ENCODE measurements at places on chromosomes 3 and 15.
A peak's percentile ranks its signal among the peaks of the same experiment; 100 is the strongest.

- no peak for DNase-seq
Measured at GRCh38 chr3:194739498-194740284, 54.0 kb downstream of the FAM43A start.

DNA sequence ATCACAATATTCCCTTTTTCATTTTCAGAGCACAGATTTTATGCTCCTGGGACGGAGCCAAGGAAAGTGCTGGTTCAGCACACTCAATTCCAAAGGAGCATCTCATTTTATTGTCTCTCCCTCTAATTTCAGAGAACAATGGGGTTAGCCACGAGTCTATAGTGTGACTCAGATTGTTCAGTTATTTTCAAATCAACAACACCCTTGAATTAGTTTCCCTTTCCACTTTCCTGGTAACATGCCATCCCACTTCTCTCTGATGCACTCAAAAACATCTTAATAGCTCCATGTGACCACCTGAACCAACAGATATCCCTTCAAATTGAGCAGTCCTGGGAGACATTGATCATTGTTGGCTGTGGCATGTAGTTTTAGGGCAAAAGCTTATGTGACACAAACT is 389.7 kb upstream of the MDFIC2 start:
- DNase-seq: no peak

GRCh38 chr15:34603095-34603494 is 19.6 kb upstream of the GOLGA8B start:
- no peak for DNase-seq

- no peak for DNase-seq
Measured at GRCh38 chr3:182370949-182371348, 422.4 kb upstream of the ATP11B start.

- DNase-seq: no peak
Measured at GRCh38 chr3:41075975-41076374, 123.3 kb upstream of the CTNNB1 start.

GRCh38 chr15:76056931-76057330 is 2.9 kb upstream of the TMEM266 start:
- no peak for DNase-seq

- peak; percentile 25 for DNase-seq
Measured at GRCh38 chr15:51888593-51889195, 59.2 kb downstream of the TMOD3 start.

- no peak for DNase-seq
Measured at GRCh38 chr15:88590759-88591158, 30.4 kb upstream of the AEN start.

GRCh38 chr3:124409650-124410275 is 320.5 kb upstream of the UMPS start:
- no peak for DNase-seq

DNA sequence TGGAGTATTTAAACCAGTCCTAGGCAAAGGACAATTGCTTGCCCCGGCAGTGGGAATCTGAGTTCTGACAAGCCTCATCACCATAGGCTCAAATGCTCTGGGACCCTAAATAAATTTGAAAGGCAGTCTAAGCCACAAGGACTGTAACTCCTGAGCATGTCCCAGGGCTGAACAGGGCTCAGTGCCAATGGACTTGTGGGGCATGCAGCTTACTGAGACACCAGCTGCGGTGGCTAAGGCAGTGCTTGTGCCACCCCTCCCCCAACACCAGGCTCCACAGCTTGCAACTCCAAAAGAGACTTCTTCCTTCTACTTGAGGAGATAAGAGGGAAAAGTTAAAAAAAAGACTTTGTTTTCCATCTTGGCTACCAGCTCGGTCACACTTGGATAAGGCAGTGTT is 289.7 kb upstream of the DCBLD2 start:
- no peak for DNase-seq

DNA sequence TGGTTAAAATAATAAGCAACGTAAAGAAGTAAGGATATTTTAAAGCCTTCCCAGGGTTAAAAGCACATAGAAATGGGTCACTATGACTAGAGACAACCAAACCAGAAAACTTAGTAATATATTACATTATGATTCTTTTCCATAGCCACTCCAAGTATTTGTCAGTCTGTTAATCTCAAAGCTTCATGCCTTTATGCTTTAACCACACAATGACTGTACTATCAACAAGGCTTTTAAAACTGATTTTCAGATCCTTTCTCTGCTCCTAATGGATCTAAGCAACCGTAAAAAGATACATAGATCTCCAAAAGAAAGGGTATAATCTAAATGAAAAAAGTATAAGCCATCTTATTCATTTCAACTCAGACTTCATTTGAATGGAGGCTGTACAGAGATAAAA is 14.4 kb downstream of the SECISBP2L start:
- no peak for DNase-seq

DNA sequence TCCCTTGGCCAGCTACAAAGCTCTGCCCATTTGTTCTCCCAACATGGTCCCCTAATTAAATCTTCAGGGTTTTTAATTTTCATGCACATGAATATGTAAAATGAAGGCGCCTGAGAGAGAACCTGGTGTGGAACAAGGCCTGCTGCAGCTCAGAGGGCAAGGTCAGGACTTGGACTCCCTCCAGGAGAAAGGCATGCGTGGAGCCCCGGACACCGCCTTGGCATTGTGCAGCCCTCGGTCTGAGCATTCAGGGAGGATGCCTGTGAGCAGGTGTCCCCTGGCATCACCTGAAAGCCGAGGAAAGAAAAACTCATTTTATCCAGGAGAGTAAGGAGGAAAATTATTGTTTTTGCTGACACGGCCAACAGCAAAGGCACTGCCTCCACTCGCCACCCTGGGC is 33.8 kb upstream of the EPHB1 start:
- no peak for DNase-seq

DNA sequence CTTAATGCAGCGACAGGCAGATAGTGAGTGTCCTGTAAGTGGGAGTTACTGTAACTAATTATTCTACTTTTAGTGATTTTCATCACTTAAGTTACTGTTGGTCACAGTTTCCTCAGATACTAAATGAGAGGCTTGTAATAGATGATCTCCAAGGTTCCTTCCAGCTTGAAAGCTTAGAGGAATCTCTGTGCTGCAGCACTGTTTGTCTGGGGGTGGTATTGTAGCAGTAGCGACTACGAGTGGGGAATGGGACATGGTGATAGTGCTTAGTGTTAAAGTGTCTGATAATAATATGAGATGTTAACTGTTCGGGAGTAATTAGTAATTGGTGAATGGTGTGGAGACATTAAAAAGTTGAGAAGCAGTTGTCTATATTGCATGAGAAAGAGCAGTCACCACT is 12.4 kb downstream of the PPP4R2 start:
- no peak for DNase-seq

GRCh38 chr3:126683069-126683468 is 21.0 kb upstream of the CHCHD6 start:
- DNase-seq: no peak

DNA sequence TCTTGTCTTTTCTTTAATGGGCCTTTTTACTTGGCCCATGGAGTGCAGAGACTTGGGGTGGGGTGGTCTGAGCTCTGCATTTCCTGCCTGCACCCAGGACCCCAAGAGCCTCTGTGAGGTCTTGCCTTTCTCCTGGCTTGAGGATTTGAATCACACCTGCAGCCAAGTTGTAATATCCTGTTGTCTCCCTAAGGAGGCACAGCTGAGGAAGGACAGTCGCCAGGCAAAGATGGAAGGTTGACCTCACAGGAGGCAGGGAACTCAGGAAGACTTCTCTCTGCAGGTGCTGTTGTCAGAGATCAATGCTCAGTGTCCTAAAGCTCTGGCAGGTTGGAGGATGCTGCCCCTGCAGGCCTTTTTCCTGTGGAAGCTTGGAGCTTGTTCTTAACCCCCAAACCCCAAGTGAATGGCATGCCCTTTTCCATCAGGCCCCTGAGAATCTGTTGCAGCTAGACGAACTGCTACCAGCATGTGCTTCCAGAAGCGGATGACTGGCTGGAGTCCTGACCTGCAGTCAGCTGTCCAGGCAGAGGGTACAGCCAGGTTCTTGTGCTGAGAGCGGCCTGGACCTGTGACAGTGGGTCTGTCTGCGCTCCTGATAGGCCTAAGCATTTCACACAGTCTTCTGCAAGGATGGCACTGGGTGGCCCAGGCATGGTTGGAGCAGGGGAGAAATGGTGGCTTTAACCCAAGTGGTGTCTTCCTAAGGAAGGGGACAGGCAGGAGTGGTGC is 120.0 kb downstream of the EEFSEC start:
- DNase-seq: no peak

DNA sequence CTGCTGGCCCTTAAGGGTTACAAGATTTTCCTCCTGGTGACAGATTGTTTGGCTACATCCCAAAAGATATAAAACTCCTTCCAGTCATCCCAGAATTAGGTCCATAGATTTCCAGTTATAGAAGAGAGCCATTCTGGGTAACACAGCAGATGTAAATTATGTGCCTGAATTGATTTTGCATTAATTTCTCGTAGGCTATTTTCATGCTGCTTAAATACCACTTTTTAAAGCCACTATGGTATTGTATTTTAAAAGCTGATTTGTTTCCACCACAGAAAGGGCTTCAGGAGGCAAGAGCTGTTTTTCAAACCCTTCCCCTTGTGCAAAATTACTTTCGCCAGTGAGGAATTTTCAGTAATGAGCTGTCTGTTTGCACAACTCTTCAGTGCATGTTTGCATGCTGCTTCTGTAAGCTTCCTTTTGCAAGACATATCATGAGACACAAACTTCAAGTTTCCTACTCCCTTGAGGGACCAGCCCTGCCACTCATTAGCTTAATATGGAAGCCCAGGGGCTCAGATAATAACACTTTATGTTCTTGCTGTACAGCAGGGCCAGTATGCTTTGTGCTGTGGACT is 105.4 kb upstream of the TNIK start:
- DNase-seq: no peak

- no peak for DNase-seq
Measured at GRCh38 chr3:186213946-186214345, 105.1 kb upstream of the ETV5 start.

DNA sequence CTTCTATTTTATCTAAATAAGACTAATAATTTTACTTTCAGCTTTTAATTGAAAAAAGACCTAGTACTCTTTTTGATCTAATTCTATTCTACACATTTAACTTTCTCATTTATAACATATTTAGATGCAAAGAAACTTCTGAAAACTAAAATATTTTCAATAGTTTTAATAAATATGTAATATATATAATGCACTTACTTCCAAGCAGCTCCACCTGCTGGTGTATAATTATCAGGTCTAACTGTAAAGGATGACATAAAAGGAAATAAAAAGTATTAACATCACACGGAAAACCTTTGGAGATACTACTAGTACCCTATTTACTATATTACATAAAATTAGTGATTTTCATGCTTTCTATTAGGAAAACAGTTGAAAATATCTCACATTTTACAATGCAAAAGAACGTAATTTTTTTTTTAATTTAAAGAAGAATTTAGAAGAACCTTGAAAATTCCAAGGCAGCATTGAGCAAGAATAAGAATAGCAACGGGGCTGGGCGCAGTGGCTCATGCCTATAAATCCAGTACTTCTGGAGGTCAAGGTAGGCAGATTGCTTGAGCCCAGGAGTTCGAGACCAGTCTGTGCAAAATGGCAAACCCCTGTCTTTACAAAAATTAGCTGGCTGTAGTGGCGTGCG is 10.2 kb downstream of the PLSCR5 start:
- DNase-seq: no peak

- DNase-seq: no peak
Measured at GRCh38 chr3:73548436-73548835, 76.3 kb downstream of the PDZRN3 start.

- DNase-seq: no peak
Measured at GRCh38 chr3:143875546-143875945, 27.3 kb upstream of the SLC9A9 start.

GRCh38 chr3:146217324-146217723 is 33.6 kb downstream of the PLSCR4 start:
- no peak for DNase-seq

- DNase-seq: no peak
Measured at GRCh38 chr3:71784201-71784913, 591 bp downstream of the PROK2 start.

GRCh38 chr15:62067448-62068044 is 769 bp downstream of the C2CD4A start:
- peak; percentile 7 for DNase-seq

- peak; percentile 72 for DNase-seq
Measured at GRCh38 chr15:42084465-42085235, 9.7 kb downstream of the PLA2G4D start.

DNA sequence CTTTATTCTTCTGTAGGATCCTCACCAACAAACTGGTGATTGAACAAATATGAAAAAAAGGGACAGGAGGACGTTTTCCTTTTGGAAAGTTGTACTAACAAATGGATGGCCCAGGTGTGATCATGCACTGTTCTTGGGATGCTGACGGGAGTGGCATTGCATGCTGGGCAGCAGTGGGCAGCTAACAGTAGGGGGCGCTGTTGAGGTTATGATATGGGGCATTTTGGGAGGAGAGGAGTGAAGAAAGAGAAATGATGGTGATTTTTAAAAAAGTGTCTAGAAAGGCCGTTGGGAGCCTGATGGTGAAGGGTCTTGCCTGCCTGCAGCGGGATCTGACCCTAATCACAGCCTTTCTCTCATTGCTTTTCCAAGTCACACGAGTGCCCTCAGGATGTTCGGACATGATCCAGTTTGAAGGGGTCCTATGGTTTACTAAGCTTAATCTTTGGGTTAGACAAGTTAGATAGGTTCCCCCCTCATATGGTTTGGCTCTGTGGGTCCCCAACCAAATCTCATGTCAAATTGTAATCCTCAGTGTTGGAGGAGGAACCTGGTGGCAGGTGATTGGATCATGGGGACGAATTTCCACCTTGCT is 46.2 kb upstream of the PRTG start:
- peak; percentile 32 for DNase-seq

- DNase-seq: no peak
Measured at GRCh38 chr3:48245136-48245535, 4.2 kb downstream of the ZNF589 start.

- DNase-seq: no peak
Measured at GRCh38 chr3:188241072-188241471, 87.1 kb downstream of the LPP start.

DNA sequence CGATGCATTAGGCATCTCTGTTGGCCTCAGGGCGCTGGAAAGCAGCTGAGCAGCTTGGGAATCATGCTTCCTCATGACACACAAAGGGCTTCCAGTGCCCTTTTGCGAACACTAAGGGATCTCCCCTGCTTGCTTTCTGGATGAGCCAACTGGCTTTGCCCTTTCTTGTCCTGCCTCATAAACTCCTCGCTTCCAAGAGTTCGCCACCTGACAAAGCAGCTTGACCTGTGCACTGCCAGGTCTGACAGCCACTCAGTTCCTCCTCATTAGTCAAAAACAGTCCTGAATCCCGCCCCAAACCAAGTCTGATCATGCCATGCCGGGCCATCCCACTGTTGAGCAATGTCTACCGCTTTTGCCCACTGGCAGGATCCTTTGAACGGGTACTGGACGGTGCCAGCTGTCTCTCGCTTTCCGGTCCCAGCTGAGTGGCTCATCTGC is 265.4 kb upstream of the LYSMD4 start:
- no peak for DNase-seq

GRCh38 chr3:65210026-65210814 is 522.4 kb upstream of the ADAMTS9 start:
- DNase-seq: no peak

- DNase-seq: no peak
Measured at GRCh38 chr3:180683816-180684215, 4.5 kb upstream of the CCDC39 start.

- DNase-seq: no peak
Measured at GRCh38 chr3:20125897-20126296, 60.1 kb downstream of the SGO1 start.

GRCh38 chr3:10437272-10437994 is 68.0 kb downstream of the ATP2B2 start:
- DNase-seq: no peak
